ENCODE measurements at places on chromosomes 5 and 9.

DNA sequence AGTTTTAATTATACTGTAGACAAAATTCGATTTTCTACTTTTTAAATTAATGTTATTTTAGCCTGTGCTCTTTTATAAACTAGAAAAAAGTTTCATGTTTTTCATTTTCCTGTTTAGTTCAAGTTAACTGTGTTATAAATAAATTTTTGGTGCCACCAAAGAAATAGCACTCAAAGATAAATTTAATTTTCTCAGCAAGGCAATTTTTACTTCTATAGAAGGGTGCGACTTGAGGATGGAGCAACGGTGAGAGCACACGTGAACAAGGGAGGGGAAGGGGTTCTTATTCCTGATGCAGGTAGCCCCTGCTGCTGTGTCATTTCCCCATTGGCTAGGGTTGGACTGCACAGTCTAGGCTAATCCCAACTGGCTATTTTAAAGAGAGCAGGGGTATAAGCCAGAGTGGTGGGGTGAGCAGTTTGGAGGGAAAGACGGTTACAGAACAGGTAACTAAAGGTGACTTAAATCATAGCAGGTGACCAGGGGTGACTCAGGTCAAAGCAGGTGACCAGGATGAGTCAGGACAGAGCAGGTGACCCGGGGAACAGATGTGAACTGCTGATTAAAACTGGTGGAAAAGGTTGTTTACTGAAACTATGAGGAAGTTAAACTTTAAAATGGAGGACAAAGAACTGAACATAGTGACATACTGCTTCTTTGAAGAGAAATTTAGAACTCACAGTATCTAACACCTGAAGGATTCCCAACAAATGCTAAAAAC lies 104.6 kb upstream of the GPBP1 start:
- DNase-seq, result no peak

DNA sequence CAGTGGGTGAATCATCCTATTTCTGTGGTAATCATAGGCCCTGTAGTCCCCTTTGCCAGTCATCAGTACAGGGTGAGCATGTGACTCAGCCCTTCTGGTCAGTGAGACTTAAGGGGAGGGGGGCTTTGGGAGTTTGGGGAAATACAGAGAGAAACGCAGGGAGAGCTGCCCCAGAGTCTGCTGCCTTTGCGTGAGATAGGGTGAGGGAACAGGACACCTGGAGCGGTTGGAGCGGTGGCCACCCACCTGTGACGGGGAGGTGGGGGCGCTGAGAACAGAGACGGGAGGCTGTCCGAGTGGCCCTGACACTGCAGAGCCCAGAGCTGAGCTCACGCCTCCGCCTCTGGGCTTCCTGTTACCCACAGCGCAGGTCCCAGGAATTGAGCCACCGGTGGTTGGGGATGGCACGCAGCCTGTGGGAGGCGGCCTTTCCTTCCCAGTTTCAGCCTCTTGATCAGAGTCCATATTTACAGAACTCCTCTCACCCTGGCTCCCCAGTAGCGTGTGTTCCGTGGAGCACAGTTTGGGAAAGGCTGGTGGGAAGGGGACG lies 92.0 kb upstream of the ERCC6L2 start:
- no peak for DNase-seq

GRCh38 chr5:40166802-40167201 lies 512.9 kb upstream of the PTGER4 start:
- DNase-seq, result no peak

GRCh38 chr5:138444774-138445546 lies 6.1 kb downstream of the REEP2 start:
- DNase-seq, result no peak

GRCh38 chr5:59648038-59648831 lies 245.3 kb downstream of the PDE4D start:
- DNase-seq, result no peak

- DNase-seq, result no peak
Measured at GRCh38 chr5:45694255-45694814, 1.8 kb downstream of the HCN1 start.
